ENCODE measurements at places on chromosomes 6 and 20.

DNA sequence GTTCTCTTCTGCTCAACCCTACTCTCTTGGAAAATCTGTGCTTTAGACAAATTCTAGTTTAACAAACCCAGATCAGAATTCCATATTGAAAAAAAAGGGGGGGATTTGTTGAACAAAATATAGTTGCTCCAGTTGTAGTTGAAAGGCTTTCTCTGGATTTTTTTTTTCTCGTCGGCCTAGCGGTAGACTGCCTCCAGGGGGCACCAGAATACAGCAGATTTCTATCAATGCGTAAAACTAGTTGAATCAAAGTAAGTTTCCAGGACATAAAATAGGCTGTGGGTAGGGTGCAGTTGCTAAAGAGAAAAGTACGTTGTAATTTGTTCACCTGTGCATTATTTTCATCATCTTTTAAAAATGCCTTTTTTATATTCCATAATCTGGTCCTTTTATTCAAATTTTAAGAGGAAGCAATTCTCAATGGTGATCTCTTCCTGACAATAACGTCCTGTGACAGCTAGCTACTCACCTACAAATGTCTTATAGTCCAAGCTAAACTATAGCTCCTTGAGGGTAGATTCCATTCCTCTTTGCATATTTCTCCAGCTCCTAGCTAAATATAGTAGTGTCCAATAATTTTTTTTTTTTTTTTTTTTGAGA is 105.4 kb downstream of the PERP start:
- DNase-seq = peak; percentile 30

GRCh38 chr6:55445648-55446204 is 118.5 kb downstream of the GFRAL start:
- DNase-seq = no peak

DNA sequence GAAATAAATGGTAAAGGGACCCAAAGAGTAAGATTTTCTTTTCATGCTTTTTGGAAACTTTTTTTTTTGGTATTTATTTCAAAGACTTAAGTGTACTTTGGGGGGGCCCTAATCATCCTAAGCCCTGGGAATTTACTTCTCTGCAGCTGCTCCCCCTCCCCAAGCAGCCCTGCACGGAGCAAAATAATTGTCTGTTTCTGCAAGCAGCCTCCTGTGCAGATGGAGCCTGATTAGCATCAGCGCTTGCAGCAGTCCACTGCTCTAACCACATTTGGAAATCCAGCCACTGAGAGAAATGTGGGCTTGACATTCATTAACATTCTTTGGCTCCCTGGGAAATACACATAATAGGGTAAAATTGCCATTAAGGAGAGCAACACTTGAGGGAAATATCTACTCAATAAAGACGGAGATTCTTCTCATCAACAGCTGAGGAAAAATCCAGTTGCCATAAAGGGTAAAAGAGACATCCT is 309.2 kb upstream of the MAP3K7 start:
- DNase-seq = no peak

DNA sequence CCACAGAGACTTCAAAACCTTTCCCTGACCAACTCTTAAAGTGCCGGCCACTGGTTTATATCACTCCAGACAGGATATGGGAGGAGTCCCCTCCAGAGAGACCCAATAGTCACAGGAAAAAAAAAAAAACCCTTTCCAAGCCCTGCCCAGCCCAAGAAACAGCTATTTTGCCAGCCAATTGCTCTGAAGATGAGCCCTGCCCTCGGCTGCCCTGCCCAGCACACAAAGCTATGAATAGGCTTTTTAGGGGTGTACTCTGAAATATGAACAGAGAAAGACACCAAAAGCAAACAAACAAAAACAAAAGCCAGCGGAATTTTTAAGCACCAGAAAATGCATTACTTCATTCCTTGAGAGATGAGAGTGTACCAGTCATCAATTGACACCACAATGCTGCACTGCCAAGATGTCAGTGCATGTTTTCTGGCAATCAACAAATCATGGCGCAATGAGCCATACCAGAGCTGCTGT is 275.1 kb downstream of the C6orf118 start:
- DNase-seq = no peak

GRCh38 chr20:3309226-3309625 is 70.2 kb upstream of the SLC4A11 start:
- no peak for DNase-seq

GRCh38 chr6:26475823-26476729 is 18.3 kb downstream of the BTN2A1 start:
- DNase-seq = no peak

DNA sequence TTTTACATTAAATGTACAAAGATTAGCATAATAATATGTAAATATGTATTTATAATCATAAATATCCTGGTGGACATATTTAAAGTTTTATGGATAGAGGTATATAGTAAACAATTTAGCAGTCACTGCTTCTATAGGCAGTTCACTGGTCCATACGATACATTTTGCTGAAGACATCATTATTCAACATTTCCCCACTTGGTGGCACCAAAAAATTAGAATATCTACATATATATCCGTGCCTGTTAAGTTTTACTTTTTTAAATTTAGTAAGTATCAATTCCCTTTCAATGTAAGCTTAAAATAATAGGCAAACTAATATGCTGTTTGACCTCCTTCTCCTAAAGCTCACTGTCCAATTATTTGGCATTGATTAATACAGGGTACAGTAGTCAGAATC is 64.2 kb downstream of the LMBRD1 start:
- DNase-seq = no peak

- DNase-seq = no peak
Observed at GRCh38 chr6:46419576-46420002, 71.7 kb downstream of the RCAN2 start.

- DNase-seq = no peak
Observed at GRCh38 chr6:158803733-158804143, 15.4 kb downstream of the EZR start.

GRCh38 chr6:18436341-18436740 is 49.2 kb downstream of the RNF144B start:
- DNase-seq = no peak

DNA sequence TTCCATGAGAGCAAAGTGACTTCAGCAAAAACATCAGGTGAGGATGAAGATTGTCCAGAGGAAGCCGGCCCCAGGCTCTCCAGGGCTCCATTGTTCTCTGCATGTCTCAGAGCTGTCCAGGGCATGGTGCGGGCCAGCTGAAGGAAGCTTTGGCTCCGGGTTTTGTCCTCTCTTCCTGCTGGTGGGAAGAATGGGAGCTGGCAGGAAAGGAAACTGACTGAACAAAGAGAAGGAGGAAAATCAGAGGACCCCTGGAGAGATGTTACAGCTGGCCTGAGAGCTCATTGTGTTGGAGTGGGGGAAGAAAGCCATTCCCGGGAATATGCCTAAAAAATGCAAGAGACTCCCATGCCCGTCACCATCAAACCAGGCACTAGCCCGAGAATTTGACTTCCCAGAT is 27.1 kb downstream of the PRND start:
- no peak for DNase-seq

DNA sequence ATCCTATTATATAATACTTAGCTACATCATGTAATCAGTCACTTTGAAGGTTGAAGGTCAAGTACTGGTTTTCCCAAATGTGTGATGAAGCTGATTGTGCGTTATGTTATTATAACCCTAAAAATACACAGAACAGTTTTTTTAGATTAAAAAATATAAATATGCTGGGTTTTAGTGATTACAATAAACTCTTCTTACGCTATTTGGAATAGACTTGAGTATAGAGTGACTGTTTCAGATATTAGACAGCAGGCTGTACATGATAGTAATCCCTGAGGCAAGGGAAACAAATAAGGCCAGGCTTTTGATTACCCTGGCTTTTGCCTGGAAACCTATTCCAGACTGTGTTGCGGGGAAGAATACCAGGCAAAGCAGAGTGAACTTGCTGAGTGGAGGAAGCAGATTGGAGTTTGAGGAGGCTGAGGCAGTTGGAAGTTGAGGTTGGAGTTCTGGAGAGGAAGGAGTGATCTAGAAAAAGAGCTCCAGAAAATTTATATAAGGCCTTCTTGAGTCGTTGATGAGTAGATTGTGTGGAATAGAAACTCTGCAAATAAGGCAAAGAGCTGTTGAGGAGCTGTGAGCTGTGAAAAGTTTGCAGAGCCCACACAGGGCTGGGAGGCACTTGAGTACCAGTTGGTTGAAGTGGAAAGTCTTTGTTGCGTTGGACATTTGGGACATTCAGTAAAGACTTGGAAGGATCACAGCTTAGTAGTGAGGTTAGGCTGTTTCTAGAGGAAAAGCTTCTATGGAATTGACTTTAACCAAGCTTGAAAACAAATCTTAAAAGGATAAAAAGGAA is 26.4 kb downstream of the MAP3K4 start:
- no peak for DNase-seq

- DNase-seq = no peak
Observed at GRCh38 chr6:158556113-158556512, 3.8 kb upstream of the TMEM181 start.

DNA sequence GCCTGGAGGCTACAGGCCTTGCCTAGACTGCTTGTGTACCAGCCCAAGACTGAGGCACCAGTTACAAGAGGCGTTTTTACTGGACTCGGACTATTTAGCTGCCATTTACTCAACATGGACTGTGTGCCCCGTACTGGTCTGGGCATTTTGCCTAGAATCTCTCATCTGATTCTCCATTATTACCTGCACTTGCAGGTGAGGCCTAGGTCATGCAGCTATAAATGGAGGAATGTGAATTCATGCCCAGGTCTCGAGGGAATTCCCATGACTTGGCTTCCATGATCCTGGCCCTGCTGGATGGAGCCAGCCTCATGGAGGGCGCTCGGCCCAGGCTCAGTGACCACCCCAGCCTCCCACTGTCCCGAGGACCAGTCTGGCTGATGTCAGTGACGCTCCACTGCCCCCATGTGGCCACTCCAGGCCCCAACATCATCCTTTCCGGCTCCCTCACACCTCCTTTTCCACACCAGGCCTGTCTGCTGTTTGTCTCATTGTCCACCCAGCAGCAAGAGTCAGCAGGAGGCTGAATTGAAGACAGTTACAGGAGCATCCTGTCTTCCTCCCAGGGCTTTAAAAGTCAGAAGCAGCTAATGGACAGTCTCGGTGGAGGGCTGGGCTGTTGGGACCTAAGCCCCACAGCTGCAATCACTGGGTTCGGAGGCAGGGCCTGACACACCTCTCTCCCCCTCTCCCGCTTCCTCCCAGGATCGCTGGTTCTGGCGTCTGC is 8.7 kb downstream of the MMP24OS start:
- no peak for DNase-seq

- no peak for DNase-seq
Observed at GRCh38 chr6:8674126-8674525, 238.8 kb upstream of the SLC35B3 start.

GRCh38 chr6:25851961-25852360 is 20.1 kb upstream of the SLC17A1 start:
- no peak for DNase-seq

- no peak for DNase-seq
Observed at GRCh38 chr6:156174031-156174890, 602.9 kb upstream of the ARID1B start.

- DNase-seq = no peak
Observed at GRCh38 chr20:9241721-9242427, 173.0 kb downstream of the PLCB4 start.

GRCh38 chr6:1394514-1395463 is 5.4 kb downstream of the FOXF2 start:
- DNase-seq = no peak

DNA sequence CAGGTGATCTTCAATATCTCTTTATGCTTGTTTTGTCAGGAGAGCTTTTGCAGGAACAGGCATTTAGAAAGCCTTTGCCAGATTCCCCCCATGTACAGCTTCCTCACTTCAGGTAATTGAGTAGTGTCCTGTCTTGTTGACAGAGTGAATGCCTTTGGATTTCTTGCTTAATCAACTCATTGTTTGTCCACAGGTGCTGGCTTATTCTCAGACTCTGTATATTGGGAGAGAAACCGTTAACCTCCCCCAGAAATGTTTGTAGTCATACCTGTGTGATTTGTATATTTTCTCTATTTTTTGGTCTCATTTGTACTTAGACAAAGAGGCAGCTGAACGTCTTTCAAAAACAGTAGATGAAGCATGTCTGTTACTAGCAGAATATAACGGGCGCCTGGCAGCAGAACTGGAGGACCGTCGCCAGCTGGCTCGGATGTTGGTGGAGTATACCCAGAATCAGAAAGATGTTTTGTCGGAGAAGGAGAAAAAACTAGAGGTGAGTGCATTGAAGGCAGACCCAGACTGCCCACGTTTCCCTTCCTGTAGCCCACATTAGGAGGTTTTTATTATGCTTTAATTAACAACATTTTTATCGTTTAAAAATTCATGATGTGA is 32.3 kb downstream of the RPRD1B start:
- DNase-seq = no peak

DNA sequence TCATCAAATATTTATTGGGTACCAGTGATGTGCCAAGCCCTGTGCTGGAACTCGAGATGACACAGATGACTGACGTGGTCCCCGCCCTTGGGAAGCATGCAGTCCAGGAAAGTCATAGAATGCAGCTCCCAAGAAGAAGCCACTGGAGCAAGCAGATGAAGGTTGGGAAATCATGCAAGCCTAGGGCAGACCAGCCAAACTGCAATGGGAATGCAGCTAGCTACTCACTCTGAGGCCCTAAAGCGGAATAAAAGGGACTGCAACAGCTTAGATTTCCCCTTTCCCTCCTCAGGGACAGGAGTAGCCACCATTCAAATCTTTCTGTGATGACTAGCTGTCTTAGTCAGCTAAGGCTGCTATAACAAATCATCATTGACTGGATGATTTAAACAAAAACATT is 152.2 kb downstream of the MAFB start:
- no peak for DNase-seq

DNA sequence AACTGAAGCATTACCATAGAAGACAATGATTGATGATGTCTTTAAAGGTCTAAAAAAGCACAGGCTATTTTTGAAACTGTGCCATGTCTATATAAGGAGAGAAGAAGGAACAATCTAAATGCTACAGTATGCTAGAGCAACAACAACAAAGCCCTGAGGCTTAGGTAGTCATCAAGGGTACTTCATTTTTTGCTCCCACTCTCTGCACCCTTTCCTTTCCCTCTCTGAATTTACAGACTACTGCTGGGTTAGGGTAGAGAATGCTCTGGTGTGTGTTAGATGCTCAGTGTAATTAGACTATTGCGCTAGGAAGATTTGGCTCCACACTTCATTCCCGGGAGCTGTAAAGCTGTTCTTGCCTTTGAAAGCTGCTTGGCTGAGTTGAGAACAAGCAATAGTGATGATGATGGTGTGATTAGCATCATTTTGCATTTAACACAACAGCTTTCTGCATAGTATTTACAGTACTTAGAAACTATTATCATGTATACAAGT is 1262.5 kb upstream of the CITED2 start:
- DNase-seq = no peak

- no peak for DNase-seq
Observed at GRCh38 chr20:6401893-6402557, 279.2 kb upstream of the FERMT1 start.

DNA sequence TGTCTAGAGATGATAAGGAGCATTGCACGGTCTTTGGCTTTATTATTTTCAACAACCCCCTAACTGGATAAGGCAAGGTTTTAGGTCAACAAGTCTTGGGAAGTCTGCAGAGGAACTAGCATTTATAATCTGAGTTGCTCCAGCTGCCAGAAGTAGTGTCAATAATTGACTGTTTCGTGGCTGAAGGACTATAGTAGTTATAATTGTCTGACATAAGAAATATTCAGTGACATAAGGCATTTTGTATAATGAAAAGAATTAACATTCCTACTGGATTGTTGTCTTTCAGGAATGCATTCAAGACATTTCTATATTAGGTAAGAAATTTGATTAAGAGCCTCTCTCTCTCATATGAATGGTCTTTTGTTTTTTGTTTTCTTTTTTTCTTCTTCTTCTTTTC is 136.9 kb upstream of the SGK1 start:
- no peak for DNase-seq

- no peak for DNase-seq
Observed at GRCh38 chr20:44135417-44136204, 51.4 kb downstream of the JPH2 start.

GRCh38 chr20:9241232-9241692 is 172.4 kb downstream of the PLCB4 start:
- DNase-seq = no peak
